ENCODE measurements at places on chromosomes 4 and X. TPM values are rescaled to one million over a fixed set of nuclear protein-coding genes. Genes with fewer than 3 reads are reported as not detected.

SPIN4 gene
- polyA plus RNA-seq: 1.8 TPM

GRCh38 chr4:123666486-123666885, 269.9 kb downstream of the SPRY1 start:
- no peak for DNase-seq

RS1 gene
- polyA plus RNA-seq: not detected

SLITRK2 gene
- not detected for polyA plus RNA-seq

GRCh38 chr4:101977076-101977475, 186.5 kb downstream of the BANK1 start:
- DNase-seq: no peak

Data from naive B cell (primary cell).